Stimulated activated CD4-positive, alpha-beta T cell treated with anti-CD3 and anti-CD28 coated beads, Interleukin-4, amount 100 ng/mL, for 24 hours (primary cell): ENCODE measurements at places on chromosomes 3 and 15.

GRCh38 chr15:89910891-89911626 lies 1.7 kb downstream of the ARPIN start:
- DNase-seq, result no peak

GRCh38 chr3:78734048-78734637 lies 1033.7 kb downstream of the ROBO1 start:
- DNase-seq, result no peak

- DNase-seq, result no peak
Observed at GRCh38 chr3:55370272-55370671, 116.8 kb downstream of the WNT5A start.

- DNase-seq, result no peak
Observed at GRCh38 chr15:60372756-60373155, 25.0 kb downstream of the ANXA2 start.

DNA sequence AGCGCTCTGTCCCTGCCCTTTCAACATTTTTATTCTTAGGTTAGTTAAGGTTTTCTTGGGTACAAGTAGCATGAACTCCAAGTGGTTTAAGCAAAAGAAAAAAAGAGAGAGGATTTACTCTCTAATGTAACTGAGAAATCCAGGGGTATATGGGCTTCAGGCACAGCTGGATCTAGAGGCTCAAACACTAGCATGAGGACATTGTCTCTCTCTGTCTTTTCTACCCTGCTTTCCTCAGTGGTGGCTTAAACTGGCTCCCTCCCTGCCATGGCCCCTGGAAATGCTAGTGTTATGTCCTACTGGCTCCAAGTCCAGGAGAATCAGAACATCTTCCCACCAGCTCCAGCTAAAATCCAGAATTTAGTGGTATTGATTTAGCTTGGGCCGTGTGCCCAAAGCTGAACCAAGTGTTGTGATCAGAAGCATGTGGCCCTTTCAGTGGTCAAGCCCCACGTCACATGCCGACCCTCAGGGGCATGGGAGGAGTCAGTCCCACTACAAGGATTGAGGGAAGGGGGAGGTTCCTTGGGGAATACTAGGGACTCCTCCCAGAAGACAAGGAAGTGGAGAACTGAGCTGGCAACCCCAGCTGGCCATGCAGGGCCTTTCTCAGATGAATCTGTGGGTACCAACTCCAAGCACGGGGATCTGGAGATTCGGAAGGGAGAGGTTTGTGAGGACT lies 58.0 kb downstream of the LINGO1 start:
- DNase-seq, result no peak

DNA sequence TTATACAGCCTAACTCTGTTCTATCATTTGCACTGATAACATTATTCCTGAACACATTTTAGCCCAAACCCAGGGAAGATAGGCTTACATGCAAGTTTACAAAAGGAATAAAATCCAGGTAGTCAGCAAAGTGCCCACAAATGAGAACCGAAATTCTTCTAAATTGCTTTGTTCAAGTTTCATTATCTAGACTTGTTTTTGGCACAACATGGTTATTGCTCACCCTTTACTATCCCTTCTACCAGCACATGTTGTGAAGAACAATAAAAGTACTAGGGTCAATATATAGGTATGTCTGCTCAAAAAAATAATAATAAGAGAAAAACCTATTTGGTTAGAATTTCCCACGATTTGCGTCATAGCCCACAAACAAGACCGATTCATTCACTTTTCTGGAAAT lies 430.5 kb downstream of the FGF12 start:
- no peak for DNase-seq

- DNase-seq, result no peak
Observed at GRCh38 chr15:46672041-46672440, 1037.2 kb downstream of the SQOR start.

DNA sequence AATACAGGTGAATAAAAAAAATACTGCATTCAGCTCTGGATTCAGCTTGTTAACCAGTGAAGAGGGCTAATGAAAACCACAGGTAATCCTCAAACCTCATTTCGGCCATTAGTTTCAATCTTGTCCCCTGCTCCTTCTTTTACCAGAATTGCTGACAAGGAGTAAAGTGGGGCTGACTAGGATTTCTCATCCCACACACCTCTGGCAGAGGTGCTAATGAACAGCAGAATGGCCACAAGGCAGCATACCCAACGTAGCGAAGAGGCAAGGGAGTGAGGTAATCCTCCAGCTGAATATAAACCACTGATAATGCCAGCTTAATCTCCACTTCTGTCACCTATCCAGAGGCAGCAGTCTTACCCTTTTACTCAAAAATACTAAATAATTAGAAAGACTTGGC lies 248.8 kb upstream of the CDIN1 start:
- DNase-seq, result no peak

DNA sequence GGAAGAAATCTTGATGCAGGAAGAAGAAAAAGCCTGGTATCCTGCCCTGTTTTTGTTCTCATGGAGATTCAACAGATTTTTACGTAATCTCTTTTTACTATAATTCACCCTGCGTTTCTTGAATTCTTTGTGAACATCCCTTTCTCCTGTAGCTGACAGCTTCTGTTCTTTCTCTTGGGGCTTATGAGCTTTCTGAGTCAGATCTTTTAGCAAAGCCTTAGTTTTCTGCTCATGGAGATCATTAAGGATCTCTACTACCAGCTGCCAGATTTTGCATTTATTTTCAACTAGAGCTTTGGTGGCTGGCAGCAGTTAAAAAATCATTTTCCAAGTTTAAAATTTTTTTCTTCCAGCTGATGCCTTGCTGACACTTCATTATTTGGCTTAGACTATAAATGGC lies 51.6 kb downstream of the MOBP start:
- DNase-seq, result no peak

DNA sequence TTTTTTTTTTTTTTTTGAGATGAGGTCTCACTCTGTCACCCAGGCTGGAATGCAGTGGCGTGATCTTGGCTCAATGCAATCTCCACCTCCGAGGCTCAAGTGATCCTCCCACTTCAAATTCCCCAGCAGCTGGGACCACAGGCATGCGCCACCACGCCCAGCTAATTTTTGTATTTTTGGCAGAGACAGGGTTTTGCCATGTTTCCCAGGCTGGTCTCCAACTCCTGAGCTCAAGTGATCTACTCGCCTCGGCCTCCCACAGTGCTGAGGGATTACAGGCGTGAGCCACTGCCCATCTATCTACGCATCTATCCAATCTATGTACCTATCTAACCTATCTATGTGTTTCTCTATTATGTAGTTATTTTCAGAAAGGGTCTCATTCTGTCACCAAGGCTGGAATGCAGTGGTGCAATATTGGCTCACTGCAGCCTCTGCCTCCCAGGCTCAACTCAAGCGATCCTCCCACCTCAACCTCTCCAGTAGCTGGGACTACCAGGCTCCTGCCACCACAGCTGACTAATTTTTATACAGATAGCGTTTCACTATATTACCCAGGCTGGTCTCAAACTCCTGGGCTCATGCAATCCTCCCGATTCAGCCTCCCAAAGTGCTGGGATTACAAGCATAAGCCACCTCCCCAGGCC lies 20.2 kb upstream of the GPX1 start:
- no peak for DNase-seq

- no peak for DNase-seq
Observed at GRCh38 chr3:60047426-60048200, 997.8 kb upstream of the CFAP20DC start.

- no peak for DNase-seq
Observed at GRCh38 chr15:75570126-75570845, 8.8 kb downstream of the PTPN9 start.
